Left lobe of liver (tissue), 2 donors: ENCODE measurements at places on chromosomes 4 and X. TPM values are rescaled to one million over a fixed set of nuclear protein-coding genes. Genes with fewer than 3 reads are reported as not detected.

Gene SSX1
- 0.13 TPM for total RNA-seq

DNA sequence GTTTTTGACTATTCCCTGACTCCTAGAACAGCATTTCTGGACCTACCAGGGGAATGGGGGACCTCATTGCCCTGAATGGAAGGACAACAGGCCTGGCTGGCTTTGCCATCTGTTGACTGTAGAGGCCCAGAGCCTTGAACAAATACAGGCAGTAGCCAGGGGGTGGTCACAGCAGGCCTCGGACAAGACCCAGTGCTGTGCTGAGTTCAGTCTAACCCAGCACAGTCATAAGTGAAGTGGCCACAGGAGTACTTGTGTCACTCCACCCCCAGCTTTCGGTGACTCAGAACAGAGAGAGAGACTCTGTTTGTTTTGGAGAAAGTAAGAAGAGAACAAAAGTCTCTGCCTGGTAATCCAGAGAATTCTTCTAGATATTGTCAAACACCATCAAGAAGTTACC, 310.0 kb downstream of the PRR32 start:
- DNase-seq = no peak

DNA sequence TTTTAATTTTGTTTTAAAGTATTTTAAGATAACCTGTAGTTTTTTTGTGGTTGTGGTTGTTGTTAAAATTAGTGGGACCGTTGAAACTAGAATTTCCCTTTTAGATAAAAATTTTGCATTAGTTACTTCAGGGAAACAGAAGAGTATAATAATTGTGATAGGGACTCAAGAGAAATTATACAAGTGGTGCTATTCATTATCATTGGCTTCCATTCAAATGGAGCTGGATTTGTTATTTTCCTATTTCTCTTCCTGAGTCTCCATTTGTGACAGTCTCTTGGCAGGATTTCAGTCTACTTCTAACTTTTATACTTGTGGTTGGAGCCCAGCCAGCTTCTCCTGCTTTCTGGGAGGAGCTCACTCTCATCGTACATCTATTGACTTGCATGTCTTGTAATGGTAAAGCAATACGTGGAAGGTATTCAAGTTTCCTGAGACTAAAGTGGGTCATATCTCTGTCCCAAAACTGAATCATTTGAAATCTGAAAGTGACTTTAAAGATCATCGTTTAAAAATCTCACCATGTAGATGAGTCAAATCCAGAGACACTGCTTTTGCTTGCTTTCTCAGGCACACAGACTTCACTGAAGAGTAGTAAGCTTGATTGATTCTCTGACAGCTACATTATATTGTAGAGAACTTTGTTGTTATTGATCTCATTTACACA, 155.8 kb downstream of the RPA4 start:
- DNase-seq = peak; percentile 30

- DNase-seq = no peak
Observed at GRCh38 chr4:110296892-110297291, 98.5 kb upstream of the ELOVL6 start.

DNA sequence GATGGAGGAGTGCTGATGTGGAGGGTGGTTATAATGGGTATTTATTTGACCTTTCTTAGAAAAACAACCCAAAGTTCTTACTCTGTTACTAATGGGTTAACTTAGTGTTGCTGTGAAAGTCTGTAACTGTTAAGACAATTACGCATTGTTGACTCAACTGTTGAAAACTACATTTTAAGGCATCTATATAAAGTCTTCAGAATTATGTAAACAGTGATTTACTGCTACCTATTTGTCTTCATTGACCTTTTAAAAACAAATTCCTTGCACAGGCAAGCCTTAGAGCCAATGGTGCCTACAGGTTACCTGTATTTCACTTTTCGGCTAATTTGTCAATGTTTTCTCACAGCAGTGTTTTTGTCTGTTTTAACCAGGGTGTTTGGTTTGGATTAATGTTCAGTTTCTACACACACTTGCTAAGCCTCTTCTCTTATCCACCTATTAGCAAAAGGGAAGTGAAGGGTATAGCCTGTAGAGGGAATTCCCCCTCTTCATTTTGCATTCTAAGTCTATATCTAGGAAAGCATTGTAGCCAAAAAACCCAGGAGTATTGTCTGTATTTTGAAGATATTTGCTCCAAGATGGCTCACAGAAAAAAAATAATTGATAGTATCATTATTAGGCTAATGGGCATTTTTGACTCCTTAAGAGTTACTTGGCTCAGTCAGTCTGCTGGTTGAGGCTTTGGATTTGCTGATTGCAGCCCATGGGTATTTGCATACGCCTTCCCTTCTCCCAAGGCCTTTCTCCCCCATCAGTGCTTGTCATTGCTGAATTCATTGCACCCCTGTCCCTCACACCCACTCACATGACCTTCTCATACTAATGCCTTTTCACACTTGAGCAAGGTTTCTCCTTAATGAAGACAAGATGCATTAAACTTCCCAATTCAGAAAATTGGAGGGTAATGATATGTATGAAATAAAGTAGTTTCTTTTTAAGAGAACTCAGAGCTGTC, 30.5 kb downstream of the AFF1 start:
- DNase-seq = no peak

DNA sequence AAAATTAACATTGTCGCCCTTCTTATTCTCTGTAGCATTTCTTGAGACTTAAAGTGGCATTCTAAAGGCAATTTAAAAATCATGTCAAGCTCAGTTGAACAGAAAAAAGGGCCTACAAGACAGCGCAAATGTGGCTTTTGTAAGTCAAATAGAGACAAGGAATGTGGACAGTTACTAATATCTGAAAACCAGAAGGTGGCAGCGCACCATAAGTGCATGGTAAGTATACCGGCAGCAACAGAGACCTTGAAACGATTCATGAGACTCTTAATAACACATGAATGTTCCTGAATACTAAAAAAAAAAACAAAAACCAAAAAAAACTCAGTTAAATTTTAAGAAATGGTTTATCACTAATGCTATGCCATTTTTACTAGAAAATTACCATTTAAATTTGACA, 82.4 kb upstream of the HPRT1 start:
- DNase-seq = no peak

Gene PIR
- 19.3 TPM for total RNA-seq

DNA sequence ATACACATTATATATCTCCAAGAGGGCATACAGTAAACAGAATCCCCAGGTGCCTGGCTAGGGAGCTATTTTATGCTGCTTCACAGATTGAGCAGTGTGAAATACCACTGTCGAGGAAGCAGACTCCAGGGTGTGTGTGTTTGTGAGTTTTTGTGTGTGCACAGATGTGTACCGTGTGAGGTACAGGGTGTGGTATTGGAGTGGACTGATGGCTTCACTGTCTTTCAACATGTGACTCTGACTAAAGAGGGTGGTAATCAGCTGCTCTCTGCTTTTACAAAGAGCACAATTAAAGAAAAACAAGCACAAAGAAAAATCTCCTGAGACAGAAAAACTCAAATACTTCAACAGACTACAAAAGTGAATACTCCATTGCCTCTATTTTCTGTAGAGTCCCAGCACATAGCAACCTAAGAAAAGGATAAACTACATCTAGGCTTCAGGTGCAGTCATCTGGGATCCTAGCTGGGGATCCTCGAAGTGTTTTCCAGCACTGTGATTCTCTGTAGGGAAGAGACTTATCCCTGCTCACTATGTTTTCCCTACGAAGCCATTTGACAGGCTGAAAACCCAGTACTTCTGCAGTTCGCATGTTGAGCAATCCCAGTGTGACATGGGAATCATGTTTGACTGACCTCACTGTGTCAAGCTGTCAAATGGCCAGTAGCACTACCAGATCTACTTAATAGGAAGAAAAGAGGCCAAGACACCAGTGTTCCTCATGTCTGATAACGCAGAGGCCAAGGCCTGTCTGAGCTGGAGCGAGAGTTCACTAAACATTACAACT, 100.3 kb downstream of the CDS1 start:
- DNase-seq = no peak

DNA sequence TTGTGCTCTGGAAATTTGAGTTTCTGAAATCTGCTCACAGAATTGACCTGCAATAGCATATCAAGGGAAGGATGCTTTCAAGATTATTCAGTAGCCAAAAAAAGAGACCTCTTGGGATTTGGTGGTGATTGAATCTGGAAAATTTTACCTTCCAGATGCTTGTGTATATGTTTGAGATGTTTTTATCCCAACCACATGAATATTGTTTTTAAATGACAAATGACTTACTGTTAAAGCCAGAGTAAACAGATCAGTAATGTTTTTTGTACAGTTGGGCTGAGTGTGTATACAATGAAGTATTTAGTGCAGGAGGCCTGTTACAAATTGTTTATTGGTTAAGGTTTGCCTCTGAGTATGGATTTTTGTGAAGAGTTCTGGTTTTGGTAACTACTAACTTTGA, 126.5 kb downstream of the CBR4 start:
- DNase-seq = no peak

Gene PAGE2
- not detected for total RNA-seq

DNA sequence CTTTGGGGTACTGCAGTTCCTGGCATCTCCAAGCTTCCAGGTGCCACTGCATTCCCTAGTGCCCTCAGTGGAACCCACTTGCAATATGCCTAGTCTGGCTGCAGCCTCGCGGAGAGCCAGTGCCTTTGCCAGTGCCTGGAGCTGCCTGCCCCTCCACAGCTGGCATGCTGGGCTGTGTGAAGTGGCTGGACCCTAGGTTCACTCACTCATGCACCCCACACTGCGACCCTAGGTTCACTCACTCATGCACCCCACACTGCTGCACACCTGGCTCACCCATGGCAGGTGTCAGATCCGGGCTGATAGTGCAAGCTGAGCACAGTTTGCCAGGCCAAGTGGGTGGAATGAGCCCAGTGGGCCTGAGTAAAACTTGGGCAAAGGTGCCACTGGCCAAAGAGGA, 253.0 kb upstream of the NDST4 start:
- DNase-seq = no peak

Gene UGT2A3
- 16.6 TPM for total RNA-seq

- DNase-seq = no peak
Observed at GRCh38 chrX:153407736-153408135, 3.5 kb upstream of the ZFP92 start.

Gene DCK
- 1.9 TPM for total RNA-seq

Gene IRF2
- total RNA-seq = 30.5 TPM

Gene TLR7
- total RNA-seq = 0.08 TPM
